Nephron progenitor cell (in vitro differentiated cells): ENCODE measurements at places on chromosomes 16 and 17.

DNA sequence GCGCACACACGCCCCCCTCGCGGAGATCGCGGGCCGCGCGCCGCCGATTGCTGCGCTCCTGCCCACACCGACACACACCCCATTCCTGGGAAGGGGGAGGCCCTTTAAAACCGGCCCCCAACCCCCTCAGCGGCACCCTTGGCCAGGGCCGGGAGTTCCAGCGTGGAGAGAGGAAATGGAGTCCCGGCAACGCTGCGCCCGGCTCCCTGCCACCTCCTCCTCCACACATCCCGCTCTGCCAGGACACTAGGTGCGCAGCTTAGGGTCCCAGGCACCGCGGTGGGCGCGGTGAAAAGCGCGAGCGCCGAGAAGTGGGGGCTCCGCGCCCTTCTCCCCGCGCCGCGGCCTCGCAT, 397 bp downstream of the CDC42EP4 start:
- no peak for DNase-seq

DNA sequence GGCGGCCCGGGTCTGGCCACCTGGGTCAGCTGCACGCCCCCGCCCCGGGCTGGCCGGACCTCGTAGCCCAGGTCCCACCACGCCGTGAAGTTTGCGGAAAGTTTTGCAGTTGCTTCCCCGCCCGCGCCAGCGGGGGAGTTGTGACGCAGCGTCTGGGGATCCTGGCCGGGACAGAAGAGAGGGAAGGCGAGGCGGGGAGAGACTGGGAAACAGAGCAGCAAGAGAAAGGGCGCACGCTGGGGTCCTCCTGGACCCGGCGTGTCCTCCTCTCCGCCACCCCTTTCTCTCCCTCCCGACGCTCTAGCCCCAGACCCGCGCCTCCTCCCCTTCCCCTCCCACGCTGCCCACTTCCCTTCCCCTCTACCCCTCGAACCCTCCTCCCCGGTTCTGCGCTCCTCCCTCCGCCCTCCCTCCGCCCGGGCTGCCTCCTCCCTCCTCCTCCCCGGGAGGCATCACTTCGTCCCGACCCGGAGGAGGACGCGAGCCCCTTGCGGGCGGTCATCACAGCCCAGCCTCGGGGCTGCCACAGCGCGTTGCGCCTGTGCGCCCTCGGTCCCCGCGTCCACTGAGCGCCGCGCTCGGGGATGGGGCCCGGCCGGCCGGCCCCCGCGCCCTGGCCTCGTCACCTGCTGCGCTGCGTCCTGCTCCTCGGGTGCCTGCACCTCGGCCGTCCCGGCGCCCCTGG, at the start of gene MRC2:
MRC2 (plus strand) TSS at position 452 of the 685 bp plus-strand sequence; CDS start at position 585, 133 bp downstream.
- peak; percentile 78 for DNase-seq

DNA sequence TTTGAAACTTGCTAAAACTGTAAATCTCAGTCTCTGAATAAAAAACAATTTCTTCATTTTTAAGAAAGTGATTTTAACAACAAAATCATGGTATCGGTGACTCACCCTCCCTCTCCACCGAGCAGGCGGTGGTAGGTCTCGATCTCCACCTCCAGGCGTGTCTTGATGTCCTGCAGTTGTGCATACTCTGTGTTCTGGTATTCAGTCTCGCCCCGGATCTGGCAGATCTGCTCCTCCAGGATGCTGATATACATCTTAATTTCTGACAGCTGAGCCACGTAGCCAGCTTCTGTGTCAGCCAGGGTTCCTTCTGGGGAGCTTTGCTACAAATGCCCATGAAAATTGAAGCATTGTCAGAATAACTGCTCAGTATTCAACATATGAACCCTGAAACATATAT, 15.4 kb upstream of the KRT24 start:
- DNase-seq, result no peak

- no peak for DNase-seq
These were observed 1.4 kb upstream of the NDRG4 start for GRCh38 chr16:58498341-58499091.

DNA sequence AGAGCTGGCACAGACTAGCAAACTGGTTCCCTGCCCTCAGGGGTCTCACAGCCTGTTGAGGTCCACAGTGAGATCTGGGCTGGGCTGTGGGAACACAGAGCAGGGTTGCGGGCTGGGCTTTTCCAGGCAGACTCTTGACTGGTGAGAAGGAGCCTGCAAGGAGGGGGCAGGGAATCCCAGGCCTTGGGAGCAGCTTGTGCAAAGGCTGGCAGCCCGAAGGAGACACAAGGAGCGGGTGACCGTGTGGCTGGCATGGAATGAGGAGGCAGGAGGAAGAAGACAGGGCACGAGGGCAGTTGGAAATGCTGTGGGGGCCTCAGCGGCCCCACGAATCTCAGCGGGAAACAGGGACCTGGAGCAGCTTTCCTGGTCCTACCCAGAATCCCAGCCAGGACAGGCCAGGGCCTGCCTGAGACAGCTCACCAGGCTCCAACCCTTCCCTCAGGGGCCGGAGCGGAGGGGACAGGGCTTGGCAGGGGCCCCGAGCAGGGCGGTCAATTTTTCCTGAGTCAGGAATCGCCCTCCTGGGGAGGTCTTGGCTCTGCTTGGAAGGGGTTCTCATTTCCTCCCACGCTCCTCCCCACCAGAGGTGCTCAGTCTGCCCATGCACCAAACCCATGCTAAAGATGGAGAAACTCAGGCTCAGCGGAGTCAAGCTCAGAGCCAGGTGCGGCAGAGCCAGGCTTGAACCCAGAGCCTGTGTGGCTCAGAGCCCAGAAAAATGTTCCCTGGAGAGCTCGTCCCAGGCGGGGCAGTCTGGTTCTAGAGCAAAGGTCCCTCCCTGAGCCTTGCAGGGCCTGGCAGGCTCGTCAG, 9.2 kb upstream of the SNN start:
- no peak for DNase-seq

GRCh38 chr17:4295686-4296085, 31.9 kb upstream of the ANKFY1 start:
- DNase-seq, result no peak

GRCh38 chr16:19112099-19112407, 1.7 kb upstream of the ITPRIPL2 start:
- no peak for DNase-seq

DNA sequence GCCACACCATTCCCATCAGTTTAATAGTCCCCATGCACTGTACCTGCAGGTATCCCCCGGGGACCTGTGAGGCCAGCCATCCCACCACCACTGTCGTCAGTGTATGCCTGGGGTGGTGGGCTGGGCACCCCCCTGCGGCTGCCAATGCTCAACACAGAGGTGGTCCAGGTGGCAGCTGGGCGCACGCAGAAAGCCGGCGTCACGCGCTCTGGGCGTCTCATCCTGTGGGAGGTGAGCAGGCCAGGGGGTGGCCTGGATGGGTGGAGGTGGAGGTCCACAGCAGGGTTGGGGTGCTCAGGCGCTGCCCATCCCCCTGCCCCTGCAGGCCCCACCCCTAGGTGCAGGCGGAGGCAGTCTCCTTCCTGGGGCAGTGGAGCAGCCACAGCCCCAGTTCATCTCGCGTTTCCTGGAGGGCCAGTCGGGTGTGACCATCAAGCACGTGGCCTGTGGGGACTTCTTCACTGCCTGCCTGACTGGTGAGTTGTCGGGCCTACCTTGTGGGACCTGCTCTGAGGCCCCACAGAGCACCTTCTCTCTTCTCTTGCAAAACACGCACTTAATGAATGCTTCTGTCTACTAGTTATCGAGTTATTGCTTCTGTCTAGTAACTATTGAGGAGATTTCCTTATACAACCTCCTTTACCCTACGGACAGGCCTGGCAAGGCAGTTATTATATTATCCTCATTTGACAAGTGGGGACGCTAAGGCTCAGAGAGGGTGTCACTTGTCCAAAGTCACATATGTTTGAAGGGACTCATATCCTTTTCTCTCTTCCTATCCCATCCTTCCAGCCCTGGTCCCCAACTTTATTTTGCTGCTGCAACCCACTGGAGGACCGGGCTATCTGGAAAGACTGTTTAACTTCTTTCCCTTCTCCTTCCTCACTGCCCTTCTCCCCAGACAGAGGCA, 5.8 kb upstream of the TRAF4 start:
- DNase-seq, result no peak

GRCh38 chr16:774086-775001, 13.8 kb downstream of the MSLN start:
- no peak for DNase-seq

GRCh38 chr16:13956635-13957196, 36.8 kb downstream of the ERCC4 start:
- DNase-seq, result no peak

GRCh38 chr16:23871924-23872323, 36.1 kb downstream of the PRKCB start:
- DNase-seq, result no peak

GRCh38 chr17:27356091-27356705, 62.3 kb downstream of the WSB1 start:
- DNase-seq, result no peak

- DNase-seq, result no peak
These were observed 2.4 kb downstream of the TNRC6A start for GRCh38 chr16:24731722-24732419.

DNA sequence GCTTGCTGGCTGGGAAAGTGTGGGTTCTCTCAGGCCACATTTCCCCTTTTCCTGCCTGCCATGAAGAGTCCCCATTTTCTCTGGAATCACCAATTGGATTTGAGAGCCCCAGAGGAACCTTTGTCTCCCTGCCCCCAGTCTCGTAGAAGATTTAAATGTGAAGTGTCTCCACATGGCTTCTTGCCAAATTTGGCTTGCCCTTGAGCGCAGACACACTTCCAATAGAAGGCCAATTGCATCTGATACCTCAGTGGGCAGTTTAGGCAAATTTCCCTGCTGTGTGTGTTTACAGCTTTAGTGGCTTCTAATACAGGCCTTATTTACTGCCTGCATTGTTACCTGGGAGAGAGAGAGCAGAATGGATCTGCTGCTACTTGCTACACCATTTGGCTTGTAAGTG, 29.7 kb downstream of the CDK5R1 start:
- no peak for DNase-seq

- DNase-seq, result peak; percentile 85
These were observed at the start of gene NT5M for GRCh38 chr17:17303010-17303846. Gene NT5M (plus strand): TSS chr17:17303373. CDS start chr17:17303551, 178 bp downstream.

- no peak for DNase-seq
These were observed 6.4 kb upstream of the MILR1 start for GRCh38 chr17:64442541-64442971.

- no peak for DNase-seq
These were observed 486.5 kb downstream of the TMEM114 start for GRCh38 chr16:8103649-8104289.
